Neural crest cell (in vitro differentiated cells): ENCODE measurements at places on chromosomes 7 and 10. TPM values are rescaled to one million over a fixed set of nuclear protein-coding genes. Genes with fewer than 3 reads are reported as not detected.

GRCh38 chr7:124818807-124819206 lies 53.2 kb upstream of the GPR37 start:
- H3K4me3 ChIP-seq, result no peak overlapping the region
- DNase-seq, result no peak
- peaks cover 12% of the 10 kb centered on the region for H3K36me3 ChIP-seq
- no peaks in the 10 kb centered on the region for H3K4me1 ChIP-seq
- no peak overlapping the region for H3K27ac ChIP-seq
- H3K27me3 ChIP-seq, result no peaks in the 10 kb centered on the region

GRCh38 chr10:78405231-78405630 lies 371.6 kb downstream of the RPS24 start:
- H3K27me3 ChIP-seq, result no peaks in the 10 kb centered on the region
- peak overlapping the region; percentile 27 for H3K4me3 ChIP-seq
- no peaks in the 10 kb centered on the region for H3K36me3 ChIP-seq
- no peak overlapping the region for H3K27ac ChIP-seq
- H3K4me1 ChIP-seq, result peaks cover 46% of the 10 kb centered on the region

DNA sequence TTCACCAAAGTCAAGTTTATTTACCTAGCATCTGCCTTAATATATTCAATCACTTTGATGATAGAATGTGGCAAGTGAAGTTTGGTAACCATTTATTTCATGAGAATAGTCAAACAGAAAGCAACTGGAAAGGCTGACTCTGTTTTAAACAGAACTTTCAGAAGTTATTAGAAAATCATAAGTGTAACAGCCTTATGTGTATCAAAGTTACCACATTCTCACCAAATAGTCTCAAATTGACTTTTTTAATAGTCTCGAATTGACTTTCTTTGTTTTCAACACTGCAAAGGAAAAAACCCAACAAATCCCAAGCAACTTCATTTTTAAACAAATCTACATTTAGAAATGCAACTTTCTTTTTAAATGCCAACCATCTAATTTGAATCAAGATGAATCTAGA lies 29.5 kb downstream of the NAMPT start:
- H3K36me3 ChIP-seq, result peaks cover 17% of the 10 kb centered on the region
- no peaks in the 10 kb centered on the region for H3K4me1 ChIP-seq
- DNase-seq, result no peak
- H3K27me3 ChIP-seq, result no peaks in the 10 kb centered on the region
- no peak overlapping the region for H3K4me3 ChIP-seq

GRCh38 chr7:7816084-7816483 lies 97.7 kb upstream of the RPA3 start:
- no peak overlapping the region for H3K27ac ChIP-seq
- no peak overlapping the region for H3K4me3 ChIP-seq
- no peak for DNase-seq

DNA sequence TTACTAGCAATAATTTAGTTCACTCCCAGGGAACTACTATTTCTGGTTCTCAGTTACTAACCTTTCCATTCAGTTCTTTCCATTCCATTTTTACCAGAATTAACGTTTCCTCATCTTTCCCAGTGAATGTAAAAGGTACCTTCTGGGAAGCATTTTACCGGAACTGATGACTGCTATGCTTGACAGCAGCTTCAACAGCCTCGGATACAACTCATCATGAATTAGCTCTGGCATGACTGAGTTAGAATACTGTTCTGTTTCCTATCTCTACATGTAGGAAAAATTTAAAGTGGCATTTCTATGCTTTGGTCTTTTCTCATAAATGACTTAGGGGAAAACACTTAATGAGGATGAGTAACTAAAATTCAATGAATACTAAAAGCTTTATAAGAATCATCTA lies 18.6 kb downstream of the TAS2R41 start:
- H3K27me3 ChIP-seq, result no peaks in the 10 kb centered on the region
- H3K4me3 ChIP-seq, result no peak overlapping the region

- H3K4me1 ChIP-seq, result peaks cover 14% of the 10 kb centered on the region
- no peak for DNase-seq
- H3K4me3 ChIP-seq, result no peak overlapping the region
Observed at GRCh38 chr7:159017741-159018140, 126.9 kb downstream of the VIPR2 start.

GRCh38 chr10:83987216-83987615 lies 152.1 kb upstream of the GHITM start:
- no peak for DNase-seq
- no peak overlapping the region for H3K4me3 ChIP-seq
- H3K27ac ChIP-seq, result no peak overlapping the region
- no peaks in the 10 kb centered on the region for H3K36me3 ChIP-seq

GRCh38 chr10:3255075-3255474 lies 82.5 kb upstream of the PITRM1 start:
- no peaks in the 10 kb centered on the region for H3K27me3 ChIP-seq
- H3K27ac ChIP-seq, result no peak overlapping the region
- H3K4me1 ChIP-seq, result peaks cover 4% of the 10 kb centered on the region
- no peaks in the 10 kb centered on the region for H3K36me3 ChIP-seq
- no peak overlapping the region for H3K4me3 ChIP-seq
- no peak for DNase-seq

GRCh38 chr10:130884456-130884855 lies 427.1 kb downstream of the TCERG1L start:
- peaks cover 11% of the 10 kb centered on the region for H3K27me3 ChIP-seq
- no peaks in the 10 kb centered on the region for H3K36me3 ChIP-seq
- no peak overlapping the region for H3K4me3 ChIP-seq
- no peak for DNase-seq
- no peak overlapping the region for H3K27ac ChIP-seq

GRCh38 chr7:121402701-121403100 lies 6.6 kb upstream of the FAM3C start:
- no peak overlapping the region for H3K27ac ChIP-seq
- DNase-seq, result no peak
- no peaks in the 10 kb centered on the region for H3K36me3 ChIP-seq
- peaks cover 21% of the 10 kb centered on the region for H3K4me1 ChIP-seq
- H3K27me3 ChIP-seq, result no peaks in the 10 kb centered on the region
- no peak overlapping the region for H3K4me3 ChIP-seq

- no peaks in the 10 kb centered on the region for H3K4me1 ChIP-seq
- H3K27me3 ChIP-seq, result peaks cover 6% of the 10 kb centered on the region
- no peak for DNase-seq
- no peak overlapping the region for H3K27ac ChIP-seq
- H3K4me3 ChIP-seq, result no peak overlapping the region
Observed at GRCh38 chr7:32147546-32148268, 77.5 kb upstream of the PDE1C start.

DNA sequence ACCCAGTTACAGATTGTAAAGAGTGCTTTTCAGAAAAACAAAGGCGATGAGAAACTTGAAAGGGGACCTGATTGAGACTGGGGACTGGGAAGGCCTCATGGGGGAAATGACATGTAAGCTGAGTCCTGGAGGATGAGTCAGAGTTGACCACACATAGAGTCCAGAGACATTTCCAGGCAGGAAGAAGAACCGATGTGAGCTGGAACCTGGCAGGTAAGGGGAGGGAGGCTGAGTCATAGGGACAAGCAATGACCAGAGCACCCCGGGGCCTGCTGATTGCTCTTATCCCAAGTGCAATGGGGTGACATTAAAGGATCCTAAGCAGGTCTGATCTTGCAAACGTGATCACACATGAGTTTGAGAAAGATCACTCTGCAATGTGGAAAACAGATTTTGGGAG lies 11.7 kb downstream of the TLL2 start:
- no peaks in the 10 kb centered on the region for H3K36me3 ChIP-seq
- H3K27me3 ChIP-seq, result peaks cover 4% of the 10 kb centered on the region

DNA sequence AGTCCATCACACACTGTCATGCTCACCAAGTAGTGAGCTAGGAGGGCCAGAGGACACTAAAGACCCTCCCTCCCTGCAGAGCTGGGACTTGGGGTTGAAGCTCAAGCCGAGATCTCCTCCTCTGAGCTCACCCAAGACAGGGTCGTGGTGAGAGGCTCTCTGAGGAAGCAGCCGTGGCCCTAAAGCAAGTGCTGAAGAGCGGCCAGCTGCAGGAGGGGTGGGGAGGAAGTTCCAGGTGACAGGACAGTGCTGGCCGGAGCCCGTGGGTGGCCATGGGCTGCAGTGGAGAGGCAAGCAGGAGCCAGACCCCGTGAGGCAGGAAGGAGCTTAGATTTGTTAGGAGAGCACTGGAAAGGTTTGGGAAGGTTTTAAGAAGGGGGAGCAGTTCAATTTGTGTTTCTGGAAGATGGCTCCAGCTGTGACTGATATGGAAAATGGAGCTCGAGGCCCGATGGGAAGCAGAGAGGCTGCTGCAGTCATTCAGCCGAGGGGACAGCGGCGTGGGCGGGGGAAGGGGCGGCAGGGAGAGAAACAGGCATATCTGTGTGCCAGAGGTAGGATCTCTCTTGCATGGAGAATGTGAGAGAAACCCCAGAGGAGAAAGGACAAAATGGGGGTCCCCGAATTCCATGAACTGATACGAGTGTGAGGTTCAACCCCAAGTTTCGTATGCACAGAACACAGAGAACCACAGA lies 26.9 kb upstream of the DNAAF5 start:
- H3K27me3 ChIP-seq, result no peaks in the 10 kb centered on the region
- H3K27ac ChIP-seq, result no peak overlapping the region
- no peak overlapping the region for H3K4me3 ChIP-seq
- DNase-seq, result no peak

DNA sequence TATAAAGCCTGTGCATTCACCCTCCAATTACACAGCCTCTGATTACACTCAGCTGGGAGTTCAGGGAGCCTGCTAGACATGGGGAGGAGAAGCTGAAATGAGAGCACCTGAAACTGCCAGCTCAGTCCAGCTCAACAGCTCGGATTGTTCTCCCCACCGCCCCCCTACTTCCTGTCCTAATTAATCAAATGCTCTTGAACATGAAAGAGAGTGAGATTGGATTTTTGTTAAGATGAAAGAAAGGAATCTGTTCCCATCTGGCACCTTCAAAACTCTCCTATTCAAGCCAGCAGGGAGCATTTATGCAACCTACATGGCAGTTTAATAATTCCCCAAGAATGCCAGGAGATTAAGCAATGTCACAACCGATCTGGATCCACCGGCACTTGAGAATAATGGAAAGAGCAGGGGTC lies 98.0 kb downstream of the NPSR1 start:
- H3K27me3 ChIP-seq, result no peaks in the 10 kb centered on the region
- no peak for DNase-seq
- no peak overlapping the region for H3K27ac ChIP-seq
- peaks cover 7% of the 10 kb centered on the region for H3K4me1 ChIP-seq
- H3K4me3 ChIP-seq, result no peak overlapping the region

DNA sequence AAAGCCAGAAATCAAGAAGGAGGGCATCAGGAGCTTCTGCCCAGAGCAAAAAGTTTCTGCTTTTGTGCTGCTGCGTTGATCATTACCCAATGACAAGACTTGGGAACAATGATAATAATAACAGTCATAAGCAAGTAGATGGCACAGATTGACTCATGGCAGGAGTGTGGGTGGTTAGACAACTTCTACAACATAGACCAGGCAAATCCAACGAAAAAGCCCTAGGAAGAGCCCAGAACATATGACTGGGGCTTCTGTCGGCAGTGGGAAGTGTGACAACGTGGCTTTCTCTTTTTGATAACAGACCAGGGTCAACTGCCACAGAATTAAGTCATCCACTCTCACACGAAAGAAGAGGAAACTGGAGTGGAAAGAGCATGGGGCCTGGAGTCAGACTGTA lies 85.4 kb upstream of the TRIL start:
- no peak for DNase-seq
- H3K27ac ChIP-seq, result no peak overlapping the region
- H3K4me1 ChIP-seq, result peaks cover 48% of the 10 kb centered on the region
- peaks cover 12% of the 10 kb centered on the region for H3K36me3 ChIP-seq

Gene ZKSCAN1
- total RNA-seq, result 122 and 133 TPM in 2 replicates

Gene KIF11
- 70.8 and 71.5 TPM in 2 replicates for total RNA-seq

Gene PIK3AP1
- 0.73 and 1.3 TPM in 2 replicates for total RNA-seq

Gene DNAH11
- 0.63 and 0.84 TPM in 2 replicates for total RNA-seq

Gene C10orf71
- total RNA-seq, result not detected in 2 replicates

Gene CTTNBP2
- total RNA-seq, result 9.9 and 12.5 TPM in 2 replicates

Gene MSMB
- not detected in 2 replicates for total RNA-seq

Gene AGR3
- not detected in 2 replicates for total RNA-seq
